ENCODE measurements at places on chromosomes 6 and 20. TPM values are rescaled to one million over a fixed set of nuclear protein-coding genes. Genes with fewer than 3 reads are reported as not detected.

Gene OR2B6
- not detected for total RNA-seq

DNA sequence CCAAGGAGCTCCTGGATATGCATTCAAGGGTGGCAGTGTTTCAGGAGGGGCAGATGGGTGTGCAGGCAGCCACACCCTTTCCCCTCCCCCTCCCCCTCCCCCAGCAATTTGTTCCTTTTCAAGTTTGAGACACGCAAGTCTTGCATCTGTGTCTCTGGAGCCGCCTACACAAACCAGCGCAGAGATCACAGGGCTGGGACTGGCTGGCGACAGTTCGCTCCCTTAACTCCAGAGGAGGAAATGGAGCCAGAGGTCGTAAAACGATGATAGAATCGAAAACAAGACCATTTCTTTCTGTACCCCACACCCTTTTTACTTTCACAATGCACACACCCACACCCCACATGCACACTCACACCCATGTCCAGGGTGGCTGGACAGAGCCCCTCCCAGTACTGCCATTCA is 163.1 kb downstream of the LY86 start:
- DNase-seq, result no peak

DNA sequence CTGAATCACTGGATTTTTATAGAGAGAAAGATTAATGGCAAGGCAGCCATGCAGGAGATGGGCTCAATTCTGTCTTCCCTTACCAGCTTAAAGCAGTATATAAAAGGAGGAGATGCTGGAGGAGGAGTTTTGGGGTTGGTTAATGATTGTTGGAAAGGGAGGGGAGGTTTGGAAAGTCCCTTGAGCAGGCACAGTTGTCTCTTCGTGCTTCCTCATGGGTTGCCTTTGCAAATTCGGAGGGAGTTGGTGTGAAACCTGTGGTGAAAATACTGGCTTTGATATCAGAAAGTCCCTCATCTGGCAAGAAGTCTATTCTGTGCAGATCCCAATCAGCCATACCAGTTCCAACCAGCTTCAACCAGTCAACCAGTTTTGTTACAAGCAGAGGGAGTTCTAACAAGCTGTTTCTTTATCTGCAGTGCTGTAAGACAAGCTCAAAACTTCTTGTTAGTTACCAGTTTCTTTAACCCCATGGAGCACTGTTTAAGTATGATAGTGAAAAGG is 107.0 kb downstream of the HIVEP1 start:
- peak; percentile 85 for DNase-seq

Gene KCNG1
- not detected for total RNA-seq

- no peak for DNase-seq
These were observed 116.6 kb downstream of the MRPL14 start for GRCh38 chr6:44010411-44011349.
